ENCODE measurements at places on chromosomes 6 and 20.

DNA sequence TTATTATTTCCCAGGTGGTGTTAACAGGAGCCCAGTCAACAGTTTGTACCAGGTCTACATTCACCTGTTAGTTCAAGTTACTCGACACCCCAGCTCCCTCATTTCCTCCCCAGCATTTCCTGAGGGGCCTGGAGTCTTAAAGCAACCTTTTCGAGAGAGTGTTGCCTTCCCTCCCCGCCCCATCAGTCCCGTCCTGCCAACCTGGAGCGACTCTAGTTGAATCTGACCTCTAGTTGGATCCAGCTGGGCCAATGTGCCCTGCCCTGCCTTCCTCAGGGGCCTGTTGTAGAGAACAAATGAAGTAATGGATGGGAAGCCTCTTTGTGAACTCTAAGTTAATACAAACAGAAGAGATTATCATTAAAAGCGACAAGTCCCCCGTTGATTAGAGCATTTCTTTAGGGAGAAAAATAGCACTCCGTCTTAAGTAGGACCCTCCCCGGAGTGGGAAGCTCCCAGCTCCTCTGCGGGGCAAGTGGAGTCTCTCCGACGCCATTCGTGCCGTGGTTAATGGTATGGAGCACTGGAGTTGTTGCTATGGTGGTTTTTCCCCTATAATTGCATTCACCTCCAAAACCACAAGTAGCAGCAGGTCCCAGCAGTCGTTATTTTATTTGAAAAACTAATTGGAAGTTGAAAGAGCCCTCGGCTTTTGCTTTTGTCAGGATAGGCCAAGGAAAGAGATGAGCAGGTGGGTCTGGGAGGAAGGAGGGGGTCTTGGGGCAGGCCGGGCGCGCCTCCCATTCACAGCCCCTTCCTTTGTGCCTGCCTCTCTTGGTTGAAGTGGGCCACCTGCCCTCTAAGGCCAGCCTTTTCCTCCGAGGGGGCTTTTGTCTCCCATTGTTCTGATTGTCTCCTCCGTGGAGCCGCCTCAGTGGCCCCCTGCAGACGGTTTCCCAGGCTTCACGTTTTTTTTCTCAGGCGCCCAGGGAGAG is 16.1 kb downstream of the GHRH start:
- DNase-seq, result peak; percentile 91

DNA sequence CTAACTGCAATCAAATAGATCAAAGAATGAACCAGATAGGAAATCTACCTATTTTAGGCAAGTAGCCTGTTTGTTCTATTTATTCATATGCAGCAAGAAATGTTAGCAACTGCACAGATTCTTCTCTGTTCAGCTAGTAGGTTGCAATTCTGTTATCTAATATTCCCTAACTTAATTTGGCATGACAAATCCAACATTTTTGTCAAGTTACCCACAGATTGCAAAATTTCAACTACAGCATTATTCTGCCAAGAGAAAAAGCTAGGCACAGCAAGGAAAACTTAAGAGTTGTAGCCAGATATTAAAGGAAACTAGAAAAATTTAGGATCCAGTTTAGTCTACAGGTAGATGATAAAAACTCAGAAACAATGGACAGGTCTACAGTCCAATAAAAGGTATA is 104.4 kb upstream of the SYNCRIP start:
- DNase-seq, result no peak

DNA sequence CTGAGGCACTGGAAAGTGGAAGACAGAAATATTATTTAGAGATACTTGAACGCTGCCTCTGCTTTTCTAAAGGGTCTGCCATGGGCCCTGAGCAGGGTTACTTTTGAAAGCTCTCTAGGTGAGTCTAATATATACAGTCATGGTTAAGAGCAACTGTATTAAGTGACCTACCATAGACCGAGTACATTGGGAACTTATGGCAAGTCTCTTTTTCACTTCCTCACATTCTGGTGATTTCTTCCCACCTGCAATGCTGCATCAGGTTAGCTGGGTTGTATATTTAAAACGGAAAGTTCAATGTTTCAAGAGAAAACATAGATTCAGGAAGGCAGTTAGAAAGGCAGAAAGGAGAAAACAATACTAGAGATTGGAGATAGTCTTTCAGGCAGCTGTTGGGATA is 154.7 kb downstream of the PHF3 start:
- no peak for DNase-seq

GRCh38 chr20:63854766-63855362 is 6.4 kb upstream of the ABHD16B start:
- DNase-seq, result no peak

- no peak for DNase-seq
These were observed 67.5 kb downstream of the JARID2 start for GRCh38 chr6:15313367-15313766.

- no peak for DNase-seq
These were observed 50.9 kb downstream of the JARID2 start for GRCh38 chr6:15296735-15297134.

DNA sequence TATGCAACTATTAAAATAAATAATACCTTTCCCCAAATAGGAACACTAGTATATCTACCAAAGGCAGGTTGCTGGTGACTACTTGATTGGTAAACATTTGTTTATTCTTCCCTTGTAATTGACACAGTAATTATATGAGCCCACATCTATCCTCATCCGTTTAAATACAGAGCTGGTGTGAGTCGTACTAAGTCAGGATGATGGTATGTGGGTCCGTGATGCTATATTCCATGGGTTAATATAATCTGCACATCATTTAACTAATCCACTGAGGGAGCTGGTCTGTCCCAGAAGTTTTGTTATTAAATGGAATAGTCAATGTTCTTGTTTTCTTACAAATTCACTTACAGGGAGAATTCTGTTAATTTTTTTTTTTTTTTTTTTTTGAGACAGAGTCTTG is 164.0 kb upstream of the AGPAT4 start:
- DNase-seq, result no peak

GRCh38 chr6:35328108-35328723 is 14.1 kb upstream of the PPARD start:
- no peak for DNase-seq

DNA sequence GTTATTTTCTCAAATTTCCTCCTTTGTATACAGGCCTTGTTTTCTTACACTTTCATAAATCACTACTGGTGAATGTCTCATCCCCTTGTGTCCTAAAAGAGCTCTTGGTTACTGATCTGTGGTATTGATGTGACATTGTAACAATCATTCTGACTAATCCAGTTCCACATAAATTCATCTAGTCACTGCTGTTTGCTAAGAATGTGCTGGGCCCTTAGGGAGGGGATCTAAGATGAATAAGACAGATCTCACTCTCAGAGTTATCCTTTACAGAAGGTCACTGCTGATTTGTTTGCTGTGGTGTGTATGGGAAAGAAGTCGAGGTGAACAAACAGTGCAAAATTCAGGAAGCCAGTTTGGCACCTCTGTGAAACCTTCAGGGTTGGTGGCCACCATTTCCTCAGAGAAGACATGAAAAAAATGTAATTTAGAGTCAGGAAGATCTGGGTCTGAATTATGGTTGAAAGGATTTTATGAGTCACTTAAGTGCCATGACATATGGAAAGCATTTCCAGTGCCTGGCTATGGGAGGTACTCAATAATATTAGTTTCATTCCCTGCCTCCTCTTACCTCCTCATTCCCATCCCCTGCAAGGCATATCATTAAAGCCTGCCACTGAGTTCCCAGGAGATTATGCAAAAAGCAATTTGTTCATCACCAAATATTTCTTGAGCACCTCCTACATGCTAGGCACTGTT is 121.8 kb downstream of the COL9A1 start:
- no peak for DNase-seq

DNA sequence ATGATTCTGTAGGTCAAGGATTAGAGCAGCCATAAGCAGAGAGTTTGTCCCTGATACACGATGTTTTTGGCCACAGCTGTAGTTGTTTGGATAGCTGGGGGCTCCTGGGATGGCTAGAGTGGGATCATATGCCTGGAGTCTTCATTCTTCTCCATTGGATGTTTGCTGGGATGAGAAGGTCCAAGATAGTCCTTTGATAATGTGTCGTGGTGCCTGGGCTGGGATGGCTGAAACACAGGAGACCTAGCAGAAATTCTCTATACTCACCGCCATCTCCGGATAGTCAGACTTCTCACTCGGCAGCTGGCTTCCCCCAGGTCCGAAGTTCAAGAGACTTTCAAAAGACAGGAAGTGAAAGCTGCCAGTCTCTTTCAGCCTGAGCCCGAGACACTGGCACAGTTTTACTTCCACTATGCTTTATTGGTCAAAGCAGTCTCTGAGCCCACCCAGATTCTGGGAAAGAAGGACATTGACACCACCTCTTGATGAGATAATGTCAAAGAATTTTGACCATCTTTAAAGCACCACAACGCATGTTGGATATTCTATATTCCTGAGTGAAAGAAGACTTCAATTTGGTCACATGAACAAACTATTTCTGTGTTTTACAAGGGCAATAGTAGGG is 16.0 kb downstream of the MARCKS start:
- no peak for DNase-seq

DNA sequence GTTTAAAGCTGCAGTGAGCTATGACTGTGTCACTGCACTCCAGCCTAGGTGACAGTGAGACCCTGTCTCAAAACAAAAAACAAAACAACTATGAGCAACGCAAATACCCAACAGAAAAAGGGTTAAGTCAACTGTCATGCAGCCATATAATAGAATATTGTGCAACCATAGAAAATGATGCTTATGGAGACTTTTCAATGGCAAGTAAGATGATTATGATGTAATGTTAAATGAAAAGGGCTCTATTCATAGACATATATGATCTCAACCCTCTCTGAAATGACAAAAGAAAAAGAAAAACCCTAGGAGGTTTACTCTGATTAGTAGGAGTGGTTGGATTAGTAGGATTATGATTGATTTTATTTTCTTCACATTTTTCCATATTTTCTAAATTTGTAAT is 41.3 kb upstream of the TBC1D7 start:
- DNase-seq, result no peak

DNA sequence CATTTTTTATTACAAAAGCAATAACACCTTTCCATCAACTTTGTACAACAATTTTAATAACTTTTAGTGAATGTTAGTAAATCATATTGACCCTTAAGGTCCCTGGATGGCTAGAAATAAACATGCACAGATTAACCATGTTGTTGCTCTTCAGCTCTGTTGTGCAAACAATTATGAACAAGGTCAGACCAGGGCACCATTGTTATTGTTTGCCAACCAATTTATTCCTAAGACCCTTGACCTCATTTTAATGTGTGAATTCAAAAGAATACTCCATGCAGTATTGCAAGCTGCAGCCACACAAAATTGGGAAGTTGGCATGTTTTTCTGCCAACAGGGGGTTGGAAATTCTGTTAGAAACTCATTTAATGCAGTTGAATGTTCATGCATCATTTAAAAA is 426.6 kb upstream of the MAP3K7 start:
- DNase-seq, result no peak

DNA sequence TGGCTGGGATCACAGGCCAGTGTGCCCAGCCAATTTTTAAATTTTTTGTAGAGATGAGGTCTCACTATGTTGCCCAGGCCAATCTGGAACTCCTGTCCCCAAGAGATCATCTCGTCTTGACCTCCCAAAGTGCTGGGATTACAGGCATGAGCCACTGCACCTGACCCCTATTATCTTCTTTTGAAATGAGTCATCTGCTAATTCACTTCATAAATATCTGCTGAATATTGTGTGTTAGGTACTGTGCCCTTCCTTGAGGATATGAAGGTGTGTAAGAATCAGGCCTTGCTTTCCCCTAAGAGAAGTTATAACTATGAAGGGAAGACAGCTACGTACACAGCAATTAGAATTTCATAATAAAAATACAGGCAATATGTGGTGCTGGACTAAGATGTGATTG is 8.2 kb downstream of the ATRN start:
- DNase-seq, result no peak

DNA sequence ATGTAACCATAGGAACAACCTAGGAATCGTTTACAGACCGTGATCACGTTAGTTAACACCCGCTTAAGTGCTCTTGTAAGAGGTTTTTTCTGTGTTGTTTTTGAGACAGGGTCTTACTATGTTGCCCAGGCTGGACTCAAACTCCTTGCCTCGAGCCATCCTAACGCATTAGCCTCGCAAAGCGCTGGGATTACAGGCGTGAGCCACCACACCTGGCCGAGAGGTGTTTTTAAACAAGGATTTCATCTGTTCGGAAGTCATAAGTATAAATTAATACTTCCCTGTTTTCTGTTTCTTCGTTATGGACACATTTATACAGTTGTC is 727 bp downstream of the MRS2 start:
- no peak for DNase-seq

- no peak for DNase-seq
These were observed 154.3 kb downstream of the VEGFA start for GRCh38 chr6:43924222-43924702.

- DNase-seq, result no peak
These were observed 91.6 kb downstream of the SLC22A3 start for GRCh38 chr6:160439751-160440150.

DNA sequence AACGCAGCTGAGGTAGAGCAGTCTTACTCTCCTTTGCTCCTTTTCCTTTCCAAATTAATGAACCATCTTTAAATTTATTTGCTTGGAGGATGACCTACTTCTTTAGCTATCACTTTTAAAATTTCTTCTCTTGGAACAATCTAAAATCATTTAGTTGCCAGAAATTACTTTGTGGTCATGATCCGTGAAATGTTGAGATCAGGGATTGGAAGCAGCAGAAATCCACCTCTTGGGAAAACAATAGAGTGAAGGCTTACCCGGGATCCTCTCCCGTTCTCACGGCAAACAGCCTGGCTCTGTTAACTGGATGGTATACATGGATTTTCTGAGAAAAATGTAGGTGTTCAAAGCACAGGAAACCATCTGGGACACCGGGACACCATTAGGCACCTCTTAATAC is 7.7 kb downstream of the AKAP12 start:
- no peak for DNase-seq

- no peak for DNase-seq
These were observed 9.4 kb upstream of the RAB44 start for GRCh38 chr6:36688063-36688738.

DNA sequence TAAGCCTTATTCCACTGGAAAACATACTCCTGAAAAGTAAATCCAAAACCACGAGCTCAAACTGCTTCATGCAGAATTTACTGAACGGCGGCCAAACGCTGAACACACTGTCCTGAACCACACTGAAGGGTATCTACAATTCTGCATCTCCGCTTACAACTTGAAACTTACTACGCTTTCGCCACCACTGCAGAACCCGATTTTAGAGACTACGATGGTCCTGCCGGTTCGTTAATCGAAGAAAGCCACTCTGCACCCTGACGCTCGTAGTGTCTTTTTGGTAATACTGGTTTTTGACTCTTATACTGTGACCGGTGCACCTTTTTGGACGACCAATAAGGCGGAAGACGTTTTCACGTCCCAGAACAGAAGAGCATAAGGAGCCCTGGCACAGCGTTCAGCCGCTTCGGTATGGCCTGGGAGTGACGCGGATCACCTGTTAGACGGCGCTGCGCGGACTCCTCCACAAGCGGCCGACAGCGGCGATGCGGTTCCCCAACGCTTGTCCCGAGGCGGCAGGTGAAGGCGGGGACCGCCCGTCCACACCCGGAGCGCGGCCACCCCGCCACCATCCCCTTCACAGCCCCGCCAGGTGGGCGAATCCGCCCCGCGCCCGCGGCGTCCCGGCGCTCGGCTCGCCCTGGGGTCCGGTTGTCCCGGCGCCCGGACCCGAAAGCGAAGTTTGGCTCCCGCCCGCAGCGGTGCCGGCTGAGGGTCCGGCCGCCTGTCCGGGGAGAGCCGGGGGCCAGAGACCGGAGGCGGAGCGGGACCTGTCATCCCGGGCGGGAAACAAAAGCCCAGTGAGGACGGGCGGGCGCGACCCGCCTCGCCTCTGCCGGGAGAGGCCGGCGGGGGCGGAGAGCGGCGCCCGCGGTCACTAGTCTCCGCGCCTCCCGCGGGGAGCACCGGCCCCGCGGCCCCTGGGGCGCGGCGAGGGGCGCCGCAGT is 784 bp downstream of the FKBP5 start:
- peak; percentile 18 for DNase-seq

Data from NCI-H1930 (cell line).